Activated naive CD4-positive, alpha-beta T cell treated with anti-CD3 and anti-CD28 coated beads, Interleukin-2, amount 10 ng/mL, durations not matched to agents 7 days and 5 days (primary cell): ENCODE measurements at places on chromosomes 7 and 10.
A peak's percentile ranks its signal among the peaks of the same experiment; 100 is the strongest.

DNA sequence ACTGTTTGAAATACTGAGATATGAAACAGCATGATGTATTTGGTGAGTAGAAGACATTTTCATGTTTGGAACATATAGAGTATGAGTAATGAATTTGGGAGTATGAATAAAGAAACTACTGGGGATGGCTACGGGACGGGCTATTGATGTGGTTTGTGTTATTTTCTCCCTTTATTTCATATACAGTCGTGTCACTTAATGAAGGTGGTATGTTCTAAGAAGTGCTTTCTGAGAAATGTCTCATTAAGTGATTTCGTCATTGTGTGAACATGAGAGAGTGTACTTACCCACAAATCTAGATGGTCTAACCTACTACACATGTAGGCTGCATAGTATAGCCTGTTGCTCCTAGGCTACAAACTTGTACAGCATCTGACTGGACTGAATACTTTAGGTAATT lies 106.3 kb downstream of the CCNY start:
- no peak overlapping the region for H3K4me3 ChIP-seq
- H3K27ac ChIP-seq, result peak overlapping the region; percentile 50
- H3K27me3 ChIP-seq, result no peaks in the 10 kb centered on the region
- peaks cover 57% of the 10 kb centered on the region for H3K36me3 ChIP-seq
- H3K4me1 ChIP-seq, result peaks cover 50% of the 10 kb centered on the region

DNA sequence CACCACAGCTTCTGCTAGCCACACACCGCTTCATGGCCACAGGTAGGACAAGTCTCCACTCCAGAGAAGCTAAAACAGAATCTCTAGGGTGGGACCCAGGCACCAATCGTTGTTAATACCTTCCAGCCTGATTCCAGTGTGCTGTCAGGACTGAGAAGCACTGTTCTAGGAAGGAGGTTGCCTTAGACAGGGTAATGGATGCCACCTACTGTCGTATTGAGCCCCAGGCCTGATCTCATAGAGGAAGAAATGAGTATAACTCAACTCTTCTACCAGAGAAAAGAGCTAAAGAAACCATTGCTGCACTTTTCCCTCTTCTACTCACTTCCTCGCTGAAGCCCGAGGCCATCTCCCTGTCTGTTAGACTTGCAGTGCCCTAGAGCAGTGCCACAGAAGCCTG lies 31.8 kb downstream of the CNNM1 start:
- H3K4me1 ChIP-seq, result no peaks in the 10 kb centered on the region
- peaks cover 18% of the 10 kb centered on the region for H3K27me3 ChIP-seq
- no peak overlapping the region for H3K4me3 ChIP-seq

DNA sequence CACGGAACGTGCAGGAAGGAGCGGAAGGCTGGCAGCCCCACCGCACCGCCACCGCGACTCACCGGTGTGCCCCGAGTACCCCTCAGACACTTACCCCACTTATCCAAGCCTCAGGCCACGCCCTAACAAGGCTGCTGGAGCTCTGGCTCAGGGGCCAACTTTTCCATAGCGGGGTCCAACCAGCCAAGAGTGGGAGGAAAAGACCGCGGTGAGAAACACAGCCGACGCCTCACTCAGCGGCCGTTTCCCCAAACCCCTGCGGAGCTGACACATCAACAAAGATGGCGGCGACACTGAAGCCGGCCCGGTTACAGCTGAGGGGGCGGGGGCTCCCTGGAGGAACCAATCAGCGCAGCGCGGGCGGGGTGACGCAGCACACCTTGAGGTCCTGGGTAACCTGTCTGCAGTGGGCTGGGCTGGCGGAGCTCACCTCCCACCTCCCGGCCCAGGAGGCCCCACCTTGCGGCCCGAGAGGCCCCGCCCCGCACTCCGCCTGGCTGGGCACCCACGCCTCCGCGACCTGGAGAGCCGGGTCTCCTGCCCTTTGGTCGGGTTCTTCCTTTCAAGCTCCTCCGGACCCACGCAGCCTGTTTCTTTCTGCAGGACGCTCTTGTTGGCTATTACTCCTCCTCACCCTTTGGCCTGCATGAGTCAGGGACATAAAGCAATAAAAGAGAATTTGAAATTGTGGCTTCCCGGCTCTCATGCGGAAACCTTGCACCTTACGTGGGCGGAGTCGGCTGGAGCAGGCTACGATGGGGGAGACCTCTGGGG lies at the start of gene CCDC186:
TSS of gene CCDC186 (minus strand) at position 283 of the 774 bp plus-strand sequence. CDS start 10,935 bp downstream, outside the sequence.
- peaks cover 36% of the 10 kb centered on the region for H3K4me1 ChIP-seq
- DNase-seq, result peak; percentile 99
- peaks cover 18% of the 10 kb centered on the region for H3K27me3 ChIP-seq
- H3K36me3 ChIP-seq, result peaks cover 18% of the 10 kb centered on the region

DNA sequence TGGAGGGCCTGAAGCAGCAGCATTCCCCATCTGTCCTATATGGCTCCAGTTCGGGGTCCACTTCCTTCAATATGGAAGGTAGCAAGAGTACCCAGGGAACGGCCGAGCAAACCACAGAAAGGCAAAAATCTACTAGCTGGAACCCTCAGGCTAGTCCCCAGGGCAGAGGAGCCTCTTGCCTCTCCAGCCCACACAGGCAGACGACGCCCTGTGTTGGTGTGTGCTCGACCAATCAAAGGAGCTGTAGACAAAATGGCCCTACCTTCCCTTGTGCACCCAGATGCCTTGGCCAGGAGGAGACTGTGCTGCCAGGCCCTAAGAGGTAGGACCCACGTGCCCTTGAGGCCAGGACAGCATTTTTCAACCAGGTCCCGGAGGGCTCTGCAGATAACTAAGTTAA lies 91.5 kb downstream of the FAM53B start:
- peaks cover 76% of the 10 kb centered on the region for H3K4me1 ChIP-seq
- H3K27me3 ChIP-seq, result no peaks in the 10 kb centered on the region
- DNase-seq, result no peak
- no peak overlapping the region for H3K4me3 ChIP-seq
- H3K36me3 ChIP-seq, result peaks cover 26% of the 10 kb centered on the region

- peak overlapping the region; percentile 14 for H3K27ac ChIP-seq
- DNase-seq, result no peak
- peaks cover 63% of the 10 kb centered on the region for H3K36me3 ChIP-seq
- peaks cover 42% of the 10 kb centered on the region for H3K4me1 ChIP-seq
These were observed 156.4 kb upstream of the KLF14 start for GRCh38 chr7:130890176-130891020.

GRCh38 chr10:92045641-92046106 lies 122.1 kb downstream of the BTAF1 start:
- no peak overlapping the region for H3K4me3 ChIP-seq
- no peaks in the 10 kb centered on the region for H3K36me3 ChIP-seq
- H3K27ac ChIP-seq, result no peak overlapping the region
- no peaks in the 10 kb centered on the region for H3K27me3 ChIP-seq
- peaks cover 17% of the 10 kb centered on the region for H3K4me1 ChIP-seq

DNA sequence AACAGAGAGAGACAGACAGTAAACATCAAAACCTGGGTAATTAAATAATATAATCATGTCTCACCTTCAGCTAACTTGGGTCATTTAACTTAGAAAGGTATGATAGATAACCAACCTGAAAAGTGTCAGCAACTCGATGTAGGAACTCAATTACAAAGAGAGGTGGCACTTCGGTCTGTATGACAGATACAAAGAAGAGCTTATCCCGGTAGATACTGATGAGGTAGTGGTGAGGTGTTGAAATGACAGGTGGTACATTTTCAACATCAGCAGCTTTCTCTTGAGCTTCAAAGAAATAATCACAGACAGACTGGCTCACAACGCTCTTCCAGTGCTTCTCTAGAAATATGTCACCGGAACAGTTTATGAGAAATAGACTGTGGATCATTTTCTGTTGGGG lies 12.6 kb downstream of the AP3M1 start:
- H3K36me3 ChIP-seq, result peaks cover 33% of the 10 kb centered on the region

- H3K27me3 ChIP-seq, result peaks cover 12% of the 10 kb centered on the region
These were observed 21.8 kb downstream of the SLIT1 start for GRCh38 chr10:97163781-97164501.

DNA sequence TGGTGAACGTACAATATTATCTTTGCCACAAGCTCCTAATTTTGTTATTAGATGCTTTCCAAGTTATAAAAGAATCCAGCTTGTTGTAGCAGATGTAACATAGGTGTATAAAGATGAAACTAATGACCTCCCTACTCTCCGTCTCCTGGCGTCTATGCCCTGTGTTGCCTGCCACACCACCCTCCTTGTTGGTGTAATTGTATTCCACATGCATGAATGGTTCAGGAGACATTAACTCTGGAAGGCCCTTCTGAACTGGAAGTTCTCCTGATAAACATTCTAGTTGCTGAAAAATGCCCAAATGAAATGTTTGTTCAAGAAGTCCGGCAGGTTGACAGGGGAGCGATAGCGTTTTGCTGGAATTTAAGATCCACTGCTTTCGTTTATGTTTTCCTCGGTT lies 53.9 kb upstream of the SEPHS1 start:
- no peaks in the 10 kb centered on the region for H3K4me1 ChIP-seq
- no peak for DNase-seq
- H3K4me3 ChIP-seq, result no peak overlapping the region
- H3K27me3 ChIP-seq, result peaks cover 6% of the 10 kb centered on the region

- peaks cover 4% of the 10 kb centered on the region for H3K36me3 ChIP-seq
- no peak for DNase-seq
- no peak overlapping the region for H3K27ac ChIP-seq
- no peak overlapping the region for H3K4me3 ChIP-seq
These were observed 169.1 kb upstream of the PPP1R3A start for GRCh38 chr7:114087653-114088469.

- no peaks in the 10 kb centered on the region for H3K27me3 ChIP-seq
- no peak overlapping the region for H3K27ac ChIP-seq
- no peaks in the 10 kb centered on the region for H3K36me3 ChIP-seq
- no peaks in the 10 kb centered on the region for H3K4me1 ChIP-seq
- H3K4me3 ChIP-seq, result no peak overlapping the region
- DNase-seq, result no peak
These were observed 135.7 kb downstream of the PDE1C start for GRCh38 chr7:31934551-31934950.

- no peaks in the 10 kb centered on the region for H3K27me3 ChIP-seq
- no peak overlapping the region for H3K4me3 ChIP-seq
- no peak for DNase-seq
- no peaks in the 10 kb centered on the region for H3K36me3 ChIP-seq
- no peaks in the 10 kb centered on the region for H3K4me1 ChIP-seq
These were observed 69.2 kb downstream of the MINDY4 start for GRCh38 chr7:30840141-30841024.

- H3K27me3 ChIP-seq, result no peaks in the 10 kb centered on the region
- no peak overlapping the region for H3K4me3 ChIP-seq
- no peak for DNase-seq
These were observed 19.5 kb downstream of the BAG3 start for GRCh38 chr10:119670717-119671116.

DNA sequence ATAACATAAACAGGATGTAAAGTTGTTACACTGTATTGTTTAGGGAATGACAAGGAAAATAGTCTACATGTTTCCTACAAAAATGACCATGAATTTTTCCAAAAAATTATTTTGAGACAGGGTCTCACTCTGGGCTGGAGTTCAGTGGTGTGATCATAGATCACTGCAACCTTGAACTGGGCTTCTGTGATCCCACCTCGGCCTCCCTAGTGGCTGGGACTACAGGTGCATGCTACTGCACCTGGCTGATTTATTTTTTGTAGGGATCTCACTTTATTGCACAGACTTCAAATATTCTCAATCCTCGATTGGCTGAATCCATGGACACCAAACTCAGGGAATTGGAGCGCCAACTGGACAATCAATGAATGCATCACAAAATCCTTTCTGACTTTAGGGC lies 6.6 kb downstream of the CHCHD2 start:
- peaks cover 15% of the 10 kb centered on the region for H3K4me1 ChIP-seq
- no peak overlapping the region for H3K27ac ChIP-seq
- peaks cover 38% of the 10 kb centered on the region for H3K36me3 ChIP-seq
- no peak for DNase-seq
- H3K27me3 ChIP-seq, result no peaks in the 10 kb centered on the region
- H3K4me3 ChIP-seq, result no peak overlapping the region

DNA sequence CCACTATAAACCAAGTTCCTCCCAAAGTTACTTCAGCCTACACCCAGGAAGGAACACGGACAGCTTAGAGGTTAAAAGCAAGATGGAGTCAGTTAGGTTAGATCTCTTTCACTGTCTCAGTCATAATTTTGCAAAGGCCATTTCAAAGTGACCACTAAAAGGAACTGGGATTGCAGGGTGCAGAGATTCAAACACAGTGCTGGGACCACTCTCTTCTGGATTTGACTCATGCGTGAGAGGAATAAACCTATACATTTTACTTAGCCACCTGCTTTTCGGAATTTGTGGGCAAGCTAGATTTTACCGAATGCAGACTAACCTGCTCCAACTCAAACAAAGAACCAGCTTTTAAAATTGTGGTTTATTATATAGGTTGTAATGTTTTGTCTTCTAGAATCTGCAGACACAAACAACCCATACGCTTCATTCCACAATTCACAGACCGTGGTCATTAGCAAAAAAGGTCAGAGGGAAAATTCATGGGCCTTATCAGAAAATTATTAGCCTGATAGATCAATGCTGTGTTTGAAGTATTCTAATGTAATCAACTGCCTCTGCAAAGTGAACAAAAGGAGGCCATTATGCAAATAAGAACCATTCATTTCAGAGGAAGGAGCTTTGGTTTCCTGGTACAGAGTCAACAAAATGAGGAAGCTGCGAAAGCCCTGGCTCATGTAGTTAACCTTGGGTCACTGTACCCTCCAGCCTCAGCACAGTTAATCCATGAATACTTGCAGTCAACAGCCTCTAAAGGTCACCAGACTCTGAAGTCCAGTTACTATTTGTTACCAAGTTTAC lies 342.7 kb upstream of the KLF6 start:
- H3K4me3 ChIP-seq, result no peak overlapping the region
- DNase-seq, result peak; percentile 38
- H3K36me3 ChIP-seq, result peaks cover 24% of the 10 kb centered on the region
- H3K27me3 ChIP-seq, result no peaks in the 10 kb centered on the region

DNA sequence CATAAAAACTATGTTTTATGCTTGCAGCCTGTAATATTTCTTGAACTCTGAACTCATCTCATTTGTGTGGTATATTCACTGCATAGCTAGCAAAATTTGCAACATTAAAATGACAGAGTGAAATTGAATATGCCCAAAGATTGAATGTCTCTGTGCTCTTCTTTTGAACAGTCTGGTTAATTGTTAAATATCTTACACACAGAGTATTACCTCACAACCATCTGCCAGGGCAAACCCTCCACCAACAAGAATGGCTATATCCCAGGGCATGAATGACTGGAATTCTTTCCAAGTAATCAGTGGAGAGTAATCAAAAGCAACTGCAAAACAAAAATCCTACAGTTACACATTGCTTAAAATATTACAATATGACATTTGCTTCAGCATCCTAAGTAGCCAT lies 76.9 kb downstream of the SLC13A1 start:
- no peaks in the 10 kb centered on the region for H3K4me1 ChIP-seq
- H3K4me3 ChIP-seq, result no peak overlapping the region
- no peak for DNase-seq
- H3K36me3 ChIP-seq, result no peaks in the 10 kb centered on the region
- H3K27me3 ChIP-seq, result no peaks in the 10 kb centered on the region

GRCh38 chr10:31274310-31274709 lies 44.7 kb upstream of the ZEB1 start:
- peaks cover 4% of the 10 kb centered on the region for H3K27me3 ChIP-seq
- H3K4me1 ChIP-seq, result no peaks in the 10 kb centered on the region
- H3K27ac ChIP-seq, result no peak overlapping the region
- no peak for DNase-seq
- no peaks in the 10 kb centered on the region for H3K36me3 ChIP-seq
